Caco-2 (cell line): ENCODE measurements at places on chromosomes 3 and 15.

- H3K27ac ChIP-seq, result no peak overlapping the region
- no peaks in the 10 kb centered on the region for H3K4me1 ChIP-seq
- H3K27me3 ChIP-seq, result no peaks in the 10 kb centered on the region
- peak; percentile 72 for DNase-seq
- no peaks in the 10 kb centered on the region for H3K36me3 ChIP-seq
- no peak overlapping the region for H3K4me3 ChIP-seq
These were observed 7.8 kb upstream of the RAD18 start for GRCh38 chr3:8970971-8971589.

GRCh38 chr15:27499719-27500118, 528.7 kb downstream of the GABRG3 start:
- no peak for DNase-seq
- H3K27me3 ChIP-seq, result no peaks in the 10 kb centered on the region
- no peak overlapping the region for H3K4me3 ChIP-seq
- no peaks in the 10 kb centered on the region for H3K36me3 ChIP-seq

DNA sequence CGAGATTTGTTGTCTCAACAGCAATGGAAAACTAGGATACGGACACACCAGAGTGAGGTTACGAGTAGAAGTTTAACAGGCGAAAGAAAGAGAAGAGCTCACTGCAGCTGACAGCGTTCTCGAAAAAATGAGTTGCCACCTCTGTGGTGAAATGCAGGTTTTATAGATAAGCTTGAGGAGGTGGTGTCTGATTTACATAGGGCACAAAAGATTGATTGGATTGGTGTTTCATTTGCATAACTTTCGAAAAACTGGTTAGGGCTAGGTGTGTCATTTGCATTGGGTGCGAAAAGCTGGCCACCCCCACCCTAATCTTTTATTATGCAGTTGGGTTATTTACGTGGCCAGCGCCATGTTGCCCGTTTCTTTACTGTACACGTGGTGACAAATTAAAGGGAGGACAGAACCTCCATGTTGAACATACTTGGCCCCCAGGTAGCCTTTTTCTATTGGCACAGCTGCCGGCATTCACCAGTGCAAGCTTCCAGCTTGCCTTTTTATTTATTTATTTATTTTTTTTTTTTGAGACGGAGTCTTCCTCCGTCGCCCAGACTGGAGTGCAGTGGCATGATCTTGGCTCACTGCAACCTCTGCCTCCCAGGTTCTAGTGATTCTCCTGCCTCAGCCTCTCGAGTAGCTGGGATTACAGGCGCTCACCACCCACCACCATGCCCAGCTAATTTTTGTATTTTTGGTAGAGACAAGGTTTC, 8.3 kb downstream of the IFT122 start:
- peaks cover 53% of the 10 kb centered on the region for H3K4me1 ChIP-seq
- no peak for DNase-seq
- H3K27me3 ChIP-seq, result no peaks in the 10 kb centered on the region

DNA sequence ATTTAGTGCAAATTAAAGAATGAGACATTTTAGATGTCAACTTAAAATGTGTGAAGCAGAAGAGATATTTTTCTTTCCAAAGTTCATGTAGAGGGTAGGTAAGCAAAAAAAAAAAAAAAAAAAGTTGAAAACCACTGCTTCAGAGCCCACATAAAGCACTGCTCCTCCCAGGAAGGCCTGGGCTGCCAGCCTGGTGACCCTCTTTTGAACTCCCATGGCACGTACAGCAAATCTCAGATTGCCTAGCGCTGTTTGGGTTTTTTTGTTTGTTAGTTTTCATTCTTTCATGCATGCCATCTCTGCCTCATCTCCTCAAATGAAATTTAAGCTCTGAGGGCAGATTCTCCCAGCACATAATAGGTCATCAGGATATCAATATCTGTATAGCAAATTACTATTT, 120.1 kb downstream of the SRGAP3 start:
- H3K27ac ChIP-seq, result no peak overlapping the region
- H3K4me3 ChIP-seq, result no peak overlapping the region
- 0 out of 2 replicates have a peak, but pooled peaks cover 8% of the 10 kb centered on the region for H3K4me1 ChIP-seq

- no peaks in the 10 kb centered on the region for H3K27me3 ChIP-seq
- no peaks in the 10 kb centered on the region for H3K4me1 ChIP-seq
- H3K27ac ChIP-seq, result no peak overlapping the region
These were observed 30.8 kb downstream of the MLH1 start for GRCh38 chr3:37024092-37024491.

DNA sequence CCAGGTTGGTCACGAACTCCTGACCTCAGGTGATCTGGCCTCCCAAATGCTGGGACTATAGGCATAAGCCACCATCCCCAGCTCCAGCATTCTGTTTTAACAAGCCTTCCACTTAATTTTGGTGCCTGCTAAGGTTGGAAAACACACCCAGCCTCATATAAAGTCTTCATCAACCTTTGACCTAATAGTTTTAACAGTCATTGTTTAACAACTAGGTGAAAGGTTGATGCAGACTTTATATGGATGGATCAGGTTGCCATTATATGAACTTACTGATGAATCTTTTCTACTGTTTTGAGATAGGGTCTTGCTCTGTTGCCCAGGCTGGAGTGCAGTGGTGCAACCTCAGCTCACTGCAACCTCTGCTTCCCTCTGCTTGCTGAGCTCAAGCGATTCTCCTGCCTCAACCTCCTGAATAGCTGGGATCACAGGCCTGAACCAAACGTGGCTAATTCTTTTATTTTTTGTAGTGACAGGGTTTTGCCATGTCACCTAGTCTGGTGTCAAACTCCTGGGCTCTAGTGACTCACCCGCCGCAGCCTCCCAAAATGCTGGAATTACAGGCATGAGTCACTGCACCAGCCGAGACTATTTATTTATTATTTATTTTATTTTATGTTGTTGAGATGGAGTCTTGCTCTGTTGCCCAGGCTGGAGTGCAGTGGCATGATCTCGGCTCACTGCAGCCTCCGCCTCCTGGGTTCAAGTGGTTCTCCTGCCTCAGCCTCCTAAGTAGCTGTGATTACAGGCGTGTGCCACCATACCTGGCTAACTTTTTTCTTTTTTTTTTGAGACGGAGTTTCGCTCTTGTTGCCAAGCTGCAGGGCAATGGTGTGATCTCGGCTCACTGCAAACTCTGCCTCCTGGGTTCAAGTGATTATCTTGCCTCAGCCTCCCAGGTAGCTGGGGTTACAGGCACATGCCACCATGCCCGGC, 3.1 kb upstream of the RPAP1 start:
- peaks cover 31% of the 10 kb centered on the region for H3K4me1 ChIP-seq
- DNase-seq, result no peak
- no peak overlapping the region for H3K4me3 ChIP-seq
- H3K36me3 ChIP-seq, result no peaks in the 10 kb centered on the region
- H3K27me3 ChIP-seq, result no peaks in the 10 kb centered on the region

DNA sequence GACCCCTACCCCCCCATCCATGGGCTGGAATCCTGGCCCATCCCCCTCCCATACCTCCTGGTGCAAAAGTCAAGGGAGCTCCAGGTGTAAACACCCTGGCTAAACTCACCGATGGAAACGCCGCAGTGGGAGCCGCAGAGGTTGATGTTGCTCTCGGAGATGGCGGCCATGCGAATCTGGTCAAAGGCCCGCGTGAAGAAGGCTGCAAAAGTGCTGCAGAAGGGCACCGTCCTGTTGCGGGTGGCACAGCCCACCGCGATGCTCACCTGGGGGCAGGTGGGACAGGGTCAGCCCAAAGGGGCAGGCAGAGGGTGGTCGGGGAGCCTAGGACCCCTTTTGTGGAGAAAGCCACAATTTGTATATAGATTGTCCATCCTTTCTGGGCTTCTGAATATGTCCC, 26.7 kb downstream of the TKT start:
- H3K27ac ChIP-seq, result no peak overlapping the region
- peaks cover 6% of the 10 kb centered on the region for H3K36me3 ChIP-seq
- H3K4me1 ChIP-seq, result no peaks in the 10 kb centered on the region
- no peak overlapping the region for H3K4me3 ChIP-seq
- DNase-seq, result peak; percentile 24

DNA sequence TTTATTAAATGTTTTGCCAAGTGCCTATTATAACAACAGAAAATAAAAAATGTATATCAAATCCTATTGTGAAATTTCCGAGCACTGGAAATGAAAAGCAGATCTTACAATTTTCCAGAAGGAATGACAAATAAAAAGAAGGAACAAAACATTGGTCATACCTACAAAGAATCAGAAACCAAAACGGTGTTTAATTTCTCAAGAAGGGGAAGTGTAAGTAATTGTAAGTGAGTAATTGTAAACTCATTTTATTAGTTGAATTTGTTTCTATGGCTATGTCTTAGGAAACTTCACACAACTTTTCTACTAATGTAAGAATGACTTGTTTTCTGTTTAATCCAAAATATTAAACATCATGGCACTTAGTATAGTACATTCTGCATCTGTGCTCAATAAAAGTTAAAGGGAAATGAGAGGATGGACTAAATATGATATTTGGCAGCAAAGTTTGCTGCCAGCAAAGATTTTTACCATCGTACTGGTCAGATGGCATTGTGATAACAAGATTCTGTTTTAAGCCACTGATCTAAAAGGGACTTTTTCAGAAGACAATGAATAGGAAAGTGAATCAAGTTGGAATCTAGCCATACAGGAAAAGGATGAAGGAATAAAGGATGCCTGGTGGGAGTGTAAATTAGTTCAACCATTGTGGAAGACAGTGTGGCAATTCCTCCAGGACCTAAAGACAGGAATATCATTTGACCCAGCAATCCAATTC, 232.4 kb downstream of the NFKBIZ start:
- no peaks in the 10 kb centered on the region for H3K36me3 ChIP-seq
- no peak for DNase-seq
- H3K27ac ChIP-seq, result no peak overlapping the region
- H3K4me3 ChIP-seq, result no peak overlapping the region
- no peaks in the 10 kb centered on the region; the same call in 1 of the 2 replicates for H3K4me1 ChIP-seq

DNA sequence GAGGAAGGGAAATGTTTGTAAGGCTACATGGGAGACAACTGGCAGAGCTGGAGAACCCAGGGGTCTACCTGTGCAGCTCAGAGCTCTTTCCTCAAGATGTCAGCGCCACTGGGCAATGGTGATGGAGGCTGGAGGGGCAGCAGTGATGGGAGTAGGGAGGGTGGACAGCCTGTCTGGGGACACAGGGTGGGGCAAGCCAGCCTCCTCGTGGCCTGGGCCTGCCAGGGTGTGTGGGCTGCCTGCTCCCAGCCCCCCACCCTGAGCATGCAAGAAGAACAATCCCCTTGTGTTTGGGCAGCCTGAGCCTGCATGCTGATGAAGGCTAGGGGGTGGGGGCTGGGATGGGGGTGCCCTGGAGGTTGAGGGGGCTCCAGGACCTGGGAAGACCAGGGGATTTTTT, 1.2 kb downstream of the PCBP4 start:
- H3K4me1 ChIP-seq, result peaks cover 13% of the 10 kb centered on the region
- H3K27ac ChIP-seq, result peak overlapping the region; percentile 77
- no peaks in the 10 kb centered on the region for H3K27me3 ChIP-seq
- no peaks in the 10 kb centered on the region for H3K36me3 ChIP-seq
- H3K4me3 ChIP-seq, result no peak overlapping the region
- DNase-seq, result no peak

DNA sequence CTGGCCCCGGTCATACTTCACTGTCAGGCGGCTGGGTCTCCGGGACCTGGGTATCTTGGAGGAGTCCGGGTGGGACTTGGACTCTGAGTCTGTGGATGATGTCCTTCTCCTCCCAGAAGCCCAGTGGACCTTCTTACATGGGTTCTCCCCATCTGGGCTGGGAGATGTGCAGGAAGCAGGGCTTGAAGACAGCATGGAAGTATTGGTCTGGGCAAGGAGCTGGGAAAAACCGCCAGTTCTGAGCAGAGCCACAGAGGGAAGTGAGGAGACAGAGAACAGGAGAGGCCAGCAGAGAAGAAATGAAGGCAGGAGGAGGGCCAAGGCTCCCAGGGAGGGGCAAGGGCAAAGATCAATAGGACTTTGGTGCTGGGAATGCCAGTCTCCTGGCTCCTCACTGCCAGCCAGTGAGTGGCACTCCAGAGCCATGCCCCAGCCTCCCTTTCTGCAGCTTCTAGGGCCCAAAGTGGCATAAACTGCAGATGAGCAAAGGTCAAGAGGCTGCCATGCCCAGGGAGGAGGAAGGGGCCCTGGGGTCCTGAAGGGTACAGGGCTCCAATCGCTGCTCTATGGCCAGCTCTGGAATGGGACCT, at the start of gene PPP1R14D:
Gene PPP1R14D, minus strand, starts transcription at position 262 of the 590 bp plus-strand sequence. Its CDS starts 67 bp downstream, at position 195.
- H3K27me3 ChIP-seq, result no peaks in the 10 kb centered on the region
- no peaks in the 10 kb centered on the region for H3K36me3 ChIP-seq
- peak within 1 kb of the TSS; percentile 65 for H3K27ac ChIP-seq
